ENCODE measurements at places on chromosomes 4 and X.

GRCh38 chr4:9146967-9147366 is 23.2 kb upstream of the FAM90A26 start:
- DNase-seq, result no peak

- DNase-seq, result no peak
Measured at GRCh38 chrX:106706466-106706865, 20.0 kb upstream of the RNF128 start.

- no peak for DNase-seq
Measured at GRCh38 chr4:36310793-36311192, 29.4 kb downstream of the DTHD1 start.

DNA sequence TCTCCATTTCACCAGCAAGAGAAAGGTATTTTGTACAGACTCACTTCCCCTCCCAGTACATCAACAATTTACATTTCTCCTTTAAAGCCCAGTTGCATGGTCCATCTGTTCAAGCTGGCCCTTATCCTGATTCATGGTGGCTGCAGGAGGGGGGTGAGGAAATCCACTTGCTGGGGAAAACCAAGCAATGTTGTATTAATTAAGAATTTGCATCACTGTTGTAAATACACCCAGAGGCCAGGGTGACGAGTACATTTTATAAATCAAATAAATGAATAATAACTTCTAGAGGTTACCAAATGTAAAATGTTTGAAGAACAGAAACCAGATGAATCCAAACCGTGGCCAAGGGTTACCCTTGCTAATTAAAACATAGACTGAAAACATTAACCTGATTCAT is 395.9 kb upstream of the INTU start:
- no peak for DNase-seq

DNA sequence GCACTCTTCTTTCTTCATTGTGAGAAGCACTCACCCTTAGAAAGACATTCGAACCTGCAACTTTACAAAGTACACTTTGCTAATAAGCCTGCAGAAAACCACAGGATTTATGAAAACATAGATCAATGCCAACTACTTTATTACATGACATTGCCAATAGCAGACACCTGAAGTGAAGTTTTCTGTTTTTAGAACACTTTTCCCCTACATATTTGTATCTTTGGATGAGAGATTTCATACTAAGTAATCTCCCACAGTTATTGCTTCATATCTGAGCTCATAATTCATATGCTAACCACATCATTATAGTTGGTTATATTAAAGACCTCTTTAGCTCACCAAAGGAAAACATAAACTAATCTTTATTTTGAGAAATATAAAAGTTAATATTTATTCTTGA is 276.5 kb upstream of the CTSO start:
- no peak for DNase-seq

GRCh38 chr4:40916218-40916555 is 166.4 kb downstream of the NSUN7 start:
- no peak for DNase-seq

DNA sequence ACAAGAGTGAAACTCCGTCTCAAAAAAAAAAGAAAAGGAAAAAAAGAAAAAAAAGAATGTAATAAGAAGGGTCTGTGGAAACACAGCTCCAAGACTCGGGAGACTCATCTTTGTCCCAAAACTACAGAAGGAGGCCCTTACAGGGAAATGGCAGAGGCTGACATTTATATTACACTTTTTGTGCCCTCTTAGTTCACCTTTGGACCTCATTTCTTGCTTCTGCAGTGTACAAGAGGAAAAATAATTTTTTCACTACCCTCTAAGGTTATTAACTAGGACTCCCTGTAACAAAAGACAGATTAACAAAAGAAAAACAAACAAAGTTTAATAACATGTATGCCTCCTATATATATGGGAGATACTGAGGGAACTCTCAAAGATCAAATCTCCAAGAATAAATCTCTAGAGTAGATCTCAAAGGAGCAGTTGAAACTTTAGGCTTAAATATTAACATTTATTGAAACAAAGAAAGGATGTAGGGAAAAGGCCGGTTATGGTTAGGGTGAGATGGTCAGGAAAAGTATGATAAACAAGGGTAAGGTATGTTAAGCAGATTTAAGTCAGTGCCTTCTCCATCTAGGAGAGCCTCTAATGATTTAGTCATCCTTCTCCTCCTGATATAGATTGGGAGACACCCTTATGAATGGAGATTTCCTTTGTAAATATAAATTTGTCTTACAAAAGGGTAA is 121.3 kb upstream of the JADE1 start:
- DNase-seq, result no peak

DNA sequence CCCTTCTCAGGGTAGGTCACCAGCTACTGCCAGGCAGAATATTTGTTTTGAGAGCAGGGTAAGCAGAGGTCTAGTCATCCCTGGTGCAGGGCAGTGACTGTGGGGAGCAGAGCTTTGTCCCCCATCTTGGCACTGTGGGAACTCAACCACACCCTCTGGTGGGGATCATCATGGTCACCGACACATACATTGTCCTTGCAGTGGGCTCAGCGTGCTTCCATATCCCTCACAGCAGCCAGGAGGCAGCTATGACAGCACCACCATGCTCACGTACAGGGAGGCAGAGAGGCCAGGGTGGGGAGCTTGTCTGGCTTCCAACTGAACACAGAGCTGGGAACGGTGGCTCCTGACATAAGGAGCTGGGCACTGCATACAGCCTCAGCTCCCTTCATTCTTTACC is 102.3 kb downstream of the ENPP6 start:
- DNase-seq, result no peak

- DNase-seq, result no peak
Measured at GRCh38 chr4:41949531-41949930, 14.3 kb downstream of the TMEM33 start.
